ENCODE measurements at places on chromosomes 4 and X.
A peak's percentile ranks its signal among the peaks of the same experiment; 100 is the strongest.

- DNase-seq: no peak
These were observed 13.2 kb downstream of the RTL8B start for GRCh38 chrX:135009057-135009610.

DNA sequence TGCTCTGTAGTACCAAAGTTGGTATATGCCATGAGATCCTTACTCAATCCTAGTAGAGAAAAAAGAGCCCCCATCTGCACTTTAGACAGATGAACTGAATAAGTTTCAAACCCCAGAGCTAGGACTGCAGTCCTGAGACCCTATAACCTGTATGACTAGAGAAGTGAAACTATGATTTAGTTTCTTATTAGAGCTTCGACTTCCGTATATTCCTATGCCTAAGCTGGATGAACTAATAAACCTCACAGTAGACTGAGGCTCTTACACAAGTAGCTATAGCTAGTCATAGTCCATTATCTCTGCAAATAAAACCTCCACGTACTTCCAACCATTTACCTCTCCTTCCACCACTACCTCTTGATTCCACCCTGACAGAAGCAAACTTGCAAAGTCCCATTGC lies 6.3 kb upstream of the OTUD4 start:
- DNase-seq: no peak

DNA sequence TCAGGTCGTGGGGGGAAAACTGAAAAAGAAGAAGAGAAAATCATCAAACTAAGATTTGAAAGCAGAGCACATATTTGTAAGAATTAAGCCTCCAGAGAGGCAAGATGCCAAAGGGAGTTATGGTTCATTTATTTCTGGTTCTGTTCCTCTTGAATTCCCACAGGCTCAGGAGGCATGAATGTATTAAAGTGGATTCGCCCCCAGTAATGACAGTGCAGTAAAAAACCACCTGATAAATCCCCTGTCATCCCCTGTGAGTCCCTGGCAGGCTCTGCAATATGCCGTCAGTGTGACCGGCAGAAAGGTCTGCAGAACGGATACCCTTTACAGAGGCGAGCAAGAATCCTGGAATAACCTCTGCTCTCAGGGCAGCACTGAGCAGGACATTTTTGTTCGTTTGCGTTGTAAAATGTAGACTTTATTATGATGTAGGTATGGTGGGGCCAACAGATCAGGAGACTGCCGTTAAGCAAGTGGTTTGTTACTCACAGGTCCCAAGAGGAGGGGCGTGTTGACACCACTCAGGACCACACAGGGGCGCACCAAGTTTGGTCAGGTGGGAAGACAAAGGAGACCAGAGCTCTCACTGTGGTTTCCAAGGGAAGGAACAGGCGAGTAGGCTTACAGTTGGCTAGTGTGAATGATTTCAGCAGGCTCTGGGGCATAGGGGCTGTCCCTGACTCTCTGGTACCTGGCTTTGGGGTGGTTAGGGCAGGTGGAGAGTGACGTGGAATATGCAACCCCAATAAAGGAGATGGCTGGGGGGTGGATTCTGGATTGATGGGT lies 75.3 kb downstream of the DHRSX start:
- no peak for DNase-seq

- DNase-seq: no peak
These were observed 87.9 kb downstream of the TET2 start for GRCh38 chr4:105234582-105234981.

DNA sequence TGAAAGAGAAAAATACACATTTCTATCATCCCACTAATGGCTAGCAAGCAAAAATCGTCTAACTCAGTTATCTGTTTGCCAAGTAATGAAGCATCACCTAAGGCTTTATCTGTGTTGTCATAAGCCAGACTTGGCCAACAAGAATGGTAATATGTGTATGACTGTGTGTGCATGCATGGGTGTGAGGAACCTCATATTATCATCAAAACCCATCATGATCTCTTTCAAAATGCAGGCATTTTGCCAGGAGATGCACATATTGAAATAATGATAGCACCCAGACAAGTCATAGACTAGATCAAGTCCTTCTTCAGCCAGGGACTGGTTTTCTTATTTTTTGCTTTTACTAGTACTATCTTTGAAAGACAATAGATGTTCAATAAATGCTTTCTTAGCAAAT lies 172.5 kb upstream of the FMR1 start:
- no peak for DNase-seq

- no peak for DNase-seq
These were observed 951.2 kb downstream of the TECRL start for GRCh38 chr4:63458010-63458409.

- no peak for DNase-seq
These were observed 10.2 kb upstream of the PRKG2 start for GRCh38 chr4:81225252-81225651.

DNA sequence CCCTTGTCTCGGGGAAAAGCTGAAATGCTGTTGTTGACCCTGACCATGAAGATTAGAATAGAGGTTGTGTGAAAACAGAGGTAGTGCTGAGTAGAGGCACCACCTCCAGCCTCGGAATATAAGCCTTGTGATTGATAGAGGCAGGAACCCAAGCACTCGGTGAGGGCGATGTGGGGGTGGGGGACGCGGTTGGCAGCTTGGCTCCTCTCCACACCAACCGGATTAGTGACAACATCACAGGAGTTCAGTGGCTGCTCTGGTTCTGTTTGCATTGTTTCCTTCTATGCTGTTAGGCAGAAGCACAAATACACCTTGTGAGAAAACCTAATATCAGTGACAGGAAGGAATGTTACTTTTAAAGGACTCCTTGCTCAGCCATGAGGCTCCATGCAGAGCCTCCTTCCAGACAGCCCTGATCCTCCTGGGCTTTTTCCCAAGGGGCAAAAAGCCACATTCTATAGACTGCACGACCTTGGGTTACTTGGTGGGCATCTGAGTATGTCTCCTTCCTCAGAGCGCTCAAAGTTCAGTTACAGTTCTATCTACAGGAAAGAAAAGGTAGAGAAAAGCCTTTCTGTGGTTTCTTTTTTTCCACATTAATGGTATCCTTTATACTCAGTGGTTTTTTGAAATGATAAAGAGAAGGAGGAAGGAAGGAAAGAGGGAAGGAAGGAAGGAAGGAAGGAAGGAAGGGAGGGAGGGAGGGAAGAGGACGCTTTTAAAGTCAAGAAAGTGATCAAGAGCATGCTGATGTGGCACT lies 150.4 kb upstream of the NOCT start:
- DNase-seq: no peak

GRCh38 chrX:104854790-104855340 lies 288.9 kb downstream of the IL1RAPL2 start:
- no peak for DNase-seq

- DNase-seq: no peak
These were observed at the start of gene IGSF1 for GRCh38 chrX:131288738-131289511. TSS of gene IGSF1 (minus strand) at chrX:131289306. CDS start at chrX:131286674, 2,632 bp downstream.

- no peak for DNase-seq
These were observed 130.8 kb upstream of the TBL1X start for GRCh38 chrX:9333873-9334560.

DNA sequence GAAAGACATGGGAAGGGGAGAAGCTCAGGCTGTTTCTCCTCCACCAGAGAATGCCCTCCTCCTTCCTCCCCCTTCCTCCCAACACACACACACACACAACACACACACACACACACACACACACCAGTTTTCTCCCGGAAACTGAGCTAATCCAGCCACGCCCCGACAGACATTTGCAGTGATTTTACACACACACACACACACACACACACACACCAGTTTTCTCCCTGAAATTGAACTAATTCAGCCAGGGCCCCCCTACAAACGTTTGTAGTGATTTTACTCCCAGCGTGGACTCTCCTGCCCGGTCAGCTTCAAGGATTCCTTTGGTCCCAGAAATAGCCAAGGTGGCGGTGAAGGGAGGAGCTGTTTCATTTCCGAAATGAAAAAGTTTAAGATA lies 32.9 kb upstream of the STX18 start:
- DNase-seq: peak; percentile 78

DNA sequence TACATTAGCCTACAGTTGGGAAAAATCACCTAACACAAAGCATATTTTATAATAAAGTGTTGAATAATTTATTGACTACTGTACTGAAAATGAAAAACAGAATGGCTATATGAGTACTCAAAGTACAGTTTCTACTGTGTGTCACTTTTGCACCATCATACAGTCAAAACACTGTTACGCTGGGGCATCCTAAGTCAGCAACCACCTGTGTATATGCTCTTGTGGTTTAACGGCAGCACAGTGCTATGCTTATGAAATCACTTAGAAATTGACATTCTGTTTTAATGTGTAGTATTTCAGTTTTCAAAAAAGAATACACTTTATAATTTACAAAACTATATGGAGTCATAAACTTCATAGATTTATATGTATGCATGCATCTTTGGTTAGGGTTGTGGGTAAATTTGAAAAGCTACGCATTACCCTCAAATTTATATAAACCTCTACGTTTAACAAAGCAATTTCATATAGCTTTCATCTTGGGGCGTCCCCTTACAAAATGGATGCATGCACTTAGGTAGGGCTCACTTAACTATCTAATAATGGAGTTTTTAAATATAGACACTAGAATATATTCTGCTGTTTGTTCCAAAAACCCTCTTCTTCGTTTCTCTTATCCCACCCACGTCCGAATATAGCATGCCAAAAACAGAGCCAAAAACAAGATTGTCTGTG lies 690 bp upstream of the NEIL3 start:
- DNase-seq: no peak

- no peak for DNase-seq
These were observed 7.3 kb downstream of the DCUN1D4 start for GRCh38 chr4:51850294-51850693.

DNA sequence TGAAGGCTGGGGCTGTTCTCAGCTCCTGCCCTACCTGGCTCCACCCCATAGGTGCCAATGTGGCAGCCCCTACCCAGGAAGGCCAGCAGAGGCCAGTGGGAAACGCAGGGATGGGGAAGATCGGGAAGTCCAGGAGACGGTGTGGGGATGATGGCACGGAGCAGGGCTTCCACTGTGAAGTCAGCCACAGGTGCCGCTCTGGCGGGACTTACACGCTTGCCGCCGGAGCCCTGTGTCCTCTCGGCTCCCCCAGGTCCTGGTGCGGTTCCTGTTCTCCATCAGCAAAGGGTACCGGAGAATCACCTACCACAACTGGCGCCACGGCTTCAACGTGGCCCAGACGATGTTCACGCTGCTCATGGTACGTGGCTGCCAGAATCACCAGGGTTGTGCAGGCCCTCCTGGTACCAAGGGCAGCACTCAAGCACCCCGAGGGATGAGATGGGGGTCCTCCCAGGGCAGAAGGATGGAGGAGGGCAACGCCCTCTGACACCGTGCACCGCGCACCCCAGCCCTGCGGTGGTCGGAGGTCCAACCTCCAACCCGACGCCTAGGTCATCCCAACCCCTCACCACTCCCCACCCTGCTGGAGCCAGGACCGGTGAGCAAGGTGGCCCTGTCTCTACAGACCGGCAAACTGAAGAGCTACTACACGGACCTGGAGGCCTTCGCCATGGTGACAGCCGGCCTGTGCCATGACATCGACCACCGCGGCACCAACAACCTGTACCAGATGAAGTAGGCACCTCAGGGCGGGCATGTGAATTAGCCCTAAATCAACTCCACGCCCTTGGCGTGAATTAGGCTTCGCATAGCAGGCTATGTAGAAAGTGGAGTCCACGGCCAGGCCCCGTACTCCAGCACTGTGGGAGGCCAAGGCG lies 12.0 kb downstream of the ATP5ME start:
- DNase-seq: no peak

DNA sequence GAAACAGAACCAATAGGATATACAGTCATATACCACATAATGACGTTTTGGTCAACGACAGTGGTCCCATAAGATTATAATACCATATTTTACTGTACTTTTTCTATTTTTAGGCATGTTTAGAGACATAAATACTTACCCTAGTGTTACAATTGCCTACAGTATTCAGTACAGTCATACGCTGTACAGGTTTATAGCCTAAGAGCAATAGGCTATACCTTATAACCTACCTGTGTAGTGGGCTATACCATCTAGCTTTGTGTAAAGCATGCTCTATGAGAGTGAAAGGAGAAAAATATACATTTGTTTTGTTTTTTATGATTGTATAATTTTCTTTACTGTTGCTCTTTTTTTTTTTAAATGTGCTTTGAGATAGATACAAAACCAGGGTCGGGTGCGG lies 52.0 kb upstream of the PABPC1L2A start:
- DNase-seq: no peak

DNA sequence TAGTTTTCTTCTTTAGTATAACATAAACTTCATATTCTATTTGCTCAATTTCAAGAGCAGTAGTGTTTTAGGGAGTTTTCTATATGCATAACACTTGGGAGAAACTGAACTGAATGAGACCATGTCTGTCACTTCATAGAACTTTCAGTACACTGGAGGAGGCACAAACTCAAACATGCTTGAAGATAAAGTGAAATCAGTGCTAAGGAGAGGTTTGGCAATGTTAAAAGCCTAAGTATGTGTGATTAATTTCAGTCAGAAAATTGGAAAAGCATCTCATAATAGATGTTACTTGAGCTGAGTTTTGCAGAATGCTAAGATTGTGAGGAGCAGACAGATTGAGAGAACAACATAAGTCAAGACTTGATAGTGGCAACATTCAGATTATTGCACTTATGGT lies 411.2 kb upstream of the HS3ST1 start:
- no peak for DNase-seq

GRCh38 chr4:7767966-7768365 lies 171.7 kb downstream of the AFAP1 start:
- DNase-seq: no peak
